Heart left ventricle (tissue), 16 donors: ENCODE measurements at places on chromosomes 12 and 14. TPM values are rescaled to one million over a fixed set of nuclear protein-coding genes. Genes with fewer than 3 reads are reported as not detected.
A peak's percentile ranks its signal among the peaks of the same experiment; 100 is the strongest.

DNA sequence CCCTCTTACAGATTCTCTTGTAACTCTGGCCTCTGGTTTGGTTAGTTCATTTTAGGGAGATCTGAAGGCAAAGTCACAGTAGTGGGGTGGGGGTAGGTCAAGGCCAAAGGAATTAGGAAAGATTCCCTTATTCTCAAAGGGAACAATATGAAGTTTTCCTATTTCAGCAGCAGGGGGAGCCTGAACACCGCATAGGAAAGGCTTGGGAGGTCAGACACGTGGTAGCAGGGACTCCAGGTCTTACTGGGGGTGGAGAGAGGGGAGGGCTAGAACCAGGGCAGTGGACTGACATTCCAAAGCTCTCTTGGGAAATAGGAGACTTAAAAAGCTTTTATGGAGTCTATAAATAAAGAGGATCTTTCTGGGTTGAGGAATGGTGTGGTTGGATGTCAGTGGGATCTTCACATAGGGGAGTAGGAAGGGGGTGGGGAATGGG, 1.3 kb downstream of the ZC3H10 start:
- peak overlapping the region; percentile 95 for H3K27ac ChIP-seq
- H3K27me3 ChIP-seq: no peaks in the 10 kb centered on the region
- no peaks in the 10 kb centered on the region for H3K36me3 ChIP-seq
- DNase-seq: peak; percentile 77

DNA sequence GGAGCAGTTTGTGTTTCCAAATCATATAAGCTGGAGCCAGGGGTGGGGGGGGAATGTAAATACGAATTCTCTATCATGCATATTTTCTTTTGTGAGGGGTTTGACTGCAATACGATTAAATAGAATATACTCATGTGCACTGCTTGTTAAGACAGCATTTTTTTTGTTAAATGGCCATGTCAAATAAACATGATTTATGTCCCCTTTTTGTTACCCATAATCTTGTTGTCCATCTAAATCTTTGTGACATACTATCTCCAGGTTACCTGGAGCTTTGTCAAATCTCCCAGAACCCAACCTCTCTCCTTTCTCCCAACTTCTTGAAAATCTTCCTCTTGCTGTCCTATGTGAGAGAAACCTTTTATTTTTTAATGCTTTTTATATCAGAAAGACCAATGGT, 233.1 kb downstream of the SLC25A21 start:
- no peak overlapping the region for H3K27ac ChIP-seq
- H3K27me3 ChIP-seq: no peaks in the 10 kb centered on the region
- no peaks in the 10 kb centered on the region for H3K4me1 ChIP-seq
- H3K4me3 ChIP-seq: no peak overlapping the region

GRCh38 chr14:51504669-51505068, 147.0 kb upstream of the FRMD6 start:
- H3K36me3 ChIP-seq: no peaks in the 10 kb centered on the region
- DNase-seq: no peak
- H3K4me1 ChIP-seq: peaks cover 9% of the 10 kb centered on the region
- no peak overlapping the region for H3K27ac ChIP-seq
- no peaks in the 10 kb centered on the region for H3K27me3 ChIP-seq
- no peak overlapping the region for H3K4me3 ChIP-seq

DNA sequence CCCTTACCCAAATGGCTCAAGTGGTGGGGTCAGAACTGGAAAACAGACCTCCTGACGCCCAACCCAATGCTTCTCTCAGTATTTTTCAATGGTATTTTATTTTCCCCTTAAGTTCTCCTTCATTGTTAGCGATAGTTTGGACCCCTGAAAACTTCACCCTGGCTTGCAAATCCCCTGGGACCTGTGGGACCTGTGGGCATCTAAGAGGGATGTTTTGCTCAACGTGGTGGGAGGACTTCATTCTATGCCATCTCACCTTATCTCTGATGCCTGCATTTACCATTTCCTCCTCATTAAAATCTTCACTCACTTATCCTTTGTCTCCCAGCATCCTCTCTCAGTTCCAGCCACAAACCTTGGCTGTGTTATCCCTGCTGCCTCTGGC, 59.4 kb upstream of the GZMB start:
- no peak for DNase-seq
- H3K4me1 ChIP-seq: no peaks in the 10 kb centered on the region
- H3K36me3 ChIP-seq: no peaks in the 10 kb centered on the region
- H3K4me3 ChIP-seq: no peak overlapping the region
- H3K27ac ChIP-seq: no peak overlapping the region

GRCh38 chr14:21494902-21495762, 16.0 kb downstream of the METTL3 start:
- DNase-seq: no peak
- no peak overlapping the region for H3K27ac ChIP-seq
- H3K4me1 ChIP-seq: no peaks in the 10 kb centered on the region
- no peaks in the 10 kb centered on the region for H3K27me3 ChIP-seq

Gene ISM2
- not detected for total RNA-seq

Gene CACNB3
- total RNA-seq: 11.2 TPM

DNA sequence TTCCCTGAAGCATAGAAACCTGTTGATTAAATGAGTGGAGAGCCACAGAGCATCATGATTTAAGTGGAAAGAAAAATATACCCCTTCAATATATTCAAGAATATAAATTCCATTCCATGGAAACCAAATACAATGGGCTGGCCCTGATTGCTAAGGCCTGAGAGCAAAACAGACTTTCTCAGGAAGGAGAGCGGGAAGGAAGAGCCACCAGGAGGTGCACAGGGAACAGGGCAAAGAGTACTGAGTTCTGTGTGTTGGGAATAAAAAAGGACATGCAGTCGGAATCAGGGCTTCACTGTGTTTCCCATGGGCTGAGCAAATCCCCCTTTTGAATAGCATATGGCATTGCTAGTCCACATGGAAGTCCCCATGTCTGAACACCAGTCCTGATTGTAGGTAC, 69.7 kb upstream of the PLEKHG3 start:
- no peak for DNase-seq
- no peaks in the 10 kb centered on the region for H3K27me3 ChIP-seq
- no peaks in the 10 kb centered on the region for H3K36me3 ChIP-seq
- no peak overlapping the region for H3K27ac ChIP-seq
- no peaks in the 10 kb centered on the region for H3K4me1 ChIP-seq
- no peak overlapping the region for H3K4me3 ChIP-seq

- no peaks in the 10 kb centered on the region for H3K36me3 ChIP-seq
- H3K27ac ChIP-seq: no peak overlapping the region
- no peak for DNase-seq
- H3K4me1 ChIP-seq: no peaks in the 10 kb centered on the region
These were observed 33.6 kb downstream of the CTSG start for GRCh38 chr14:24542346-24542936.

GRCh38 chr12:3269594-3269993, 192.4 kb downstream of the TSPAN9 start:
- peaks cover 66% of the 10 kb centered on the region for H3K4me1 ChIP-seq
- DNase-seq: no peak
- no peaks in the 10 kb centered on the region for H3K27me3 ChIP-seq
- H3K27ac ChIP-seq: no peak overlapping the region
- H3K36me3 ChIP-seq: peaks cover 3% of the 10 kb centered on the region

Gene MANSC1
- 11.3 TPM for total RNA-seq

Gene SOAT2
- 0.27 TPM for total RNA-seq

DNA sequence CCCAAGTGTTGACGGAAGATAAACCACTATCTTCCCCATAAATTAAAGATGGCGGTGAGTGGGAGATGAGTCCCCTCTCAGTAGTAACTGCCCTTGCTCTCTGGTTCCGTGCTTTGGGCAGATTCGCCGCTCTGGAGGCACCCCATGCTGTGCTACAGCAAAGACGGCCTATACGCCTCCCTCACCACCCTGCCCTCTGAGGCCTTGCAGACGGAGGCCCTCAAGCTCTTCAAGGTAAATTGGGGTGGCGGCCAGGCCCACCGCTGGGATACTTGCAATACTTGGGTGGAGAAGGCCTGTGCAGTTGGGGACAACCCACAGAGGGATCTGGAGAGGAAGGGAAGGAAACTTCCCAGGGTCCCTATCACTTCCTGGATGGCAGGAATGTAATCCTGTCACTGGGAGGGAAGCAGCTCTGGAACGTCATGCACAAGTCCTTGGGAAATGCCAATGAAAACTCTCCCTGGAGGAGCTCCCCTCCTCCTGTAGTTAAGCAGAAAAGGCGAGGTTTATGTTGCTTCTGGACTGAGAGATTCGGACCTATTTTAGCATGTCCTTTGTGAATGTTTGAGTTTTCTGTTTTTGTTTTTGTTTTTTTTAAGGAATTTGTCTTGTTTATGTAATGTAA, 22.8 kb downstream of the PIGH start:
- H3K27me3 ChIP-seq: no peaks in the 10 kb centered on the region
- peaks cover 3% of the 10 kb centered on the region for H3K36me3 ChIP-seq
- no peak overlapping the region for H3K4me3 ChIP-seq
- H3K27ac ChIP-seq: no peak overlapping the region
- no peaks in the 10 kb centered on the region for H3K4me1 ChIP-seq

GRCh38 chr12:92927436-92928281, 1.4 kb downstream of the EEA1 start:
- H3K36me3 ChIP-seq: no peaks in the 10 kb centered on the region
- H3K27ac ChIP-seq: peak overlapping the region; percentile 99
- DNase-seq: no peak
- H3K4me3 ChIP-seq: peak overlapping the region; percentile 68

- H3K36me3 ChIP-seq: no peaks in the 10 kb centered on the region
- H3K4me1 ChIP-seq: no peaks in the 10 kb centered on the region
- no peaks in the 10 kb centered on the region for H3K27me3 ChIP-seq
- no peak overlapping the region for H3K4me3 ChIP-seq
- H3K27ac ChIP-seq: no peak overlapping the region
These were observed 217.9 kb downstream of the PAX9 start for GRCh38 chr14:36879558-36879957.

DNA sequence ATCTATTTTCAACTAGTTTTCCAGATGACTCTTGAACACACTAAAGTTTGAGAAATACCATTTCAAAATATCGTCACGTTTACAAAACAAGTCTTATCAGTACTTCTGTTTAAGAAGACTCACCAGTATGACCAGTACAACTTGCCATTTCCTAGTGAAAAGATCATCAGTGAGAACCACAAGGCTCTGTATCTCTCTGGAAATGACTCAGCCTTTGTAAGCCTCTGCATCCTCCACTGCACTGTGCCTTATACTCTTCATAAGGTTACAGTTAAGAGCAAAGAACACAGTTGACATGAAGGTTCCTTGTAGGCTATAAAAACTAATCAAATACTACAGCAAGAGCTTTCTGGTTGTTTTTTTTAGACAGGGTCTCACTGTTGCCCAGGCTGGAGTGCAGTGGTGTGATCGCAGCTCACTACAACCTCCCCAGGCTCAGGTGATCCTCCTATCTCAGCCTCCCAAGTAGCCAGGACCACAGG, 5.7 kb upstream of the VTI1B start:
- H3K4me1 ChIP-seq: no peaks in the 10 kb centered on the region
- no peaks in the 10 kb centered on the region for H3K36me3 ChIP-seq
- no peak overlapping the region for H3K4me3 ChIP-seq
- DNase-seq: no peak
- no peaks in the 10 kb centered on the region for H3K27me3 ChIP-seq

Gene NKX2-8
- total RNA-seq: not detected

DNA sequence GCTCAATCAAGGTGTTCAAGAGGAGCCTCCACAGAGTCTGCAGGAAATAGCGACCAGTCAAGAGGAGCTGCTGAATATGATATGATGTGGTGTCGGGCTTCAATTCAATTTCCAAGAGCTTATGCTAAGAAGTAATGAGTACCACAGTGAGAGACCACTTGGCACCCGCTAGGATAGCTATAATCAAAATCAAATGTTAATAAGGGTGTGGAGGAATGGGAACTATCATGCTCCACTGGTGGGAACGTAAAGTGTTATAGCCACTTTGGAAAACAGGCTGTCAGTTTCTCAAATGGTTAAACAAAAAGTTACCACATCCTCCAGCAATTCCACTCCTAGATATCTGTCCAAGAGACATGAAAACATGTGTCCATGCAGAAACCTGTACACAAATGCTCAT, 6.7 kb downstream of the POLR3B start:
- DNase-seq: no peak
- no peaks in the 10 kb centered on the region for H3K4me1 ChIP-seq
- no peaks in the 10 kb centered on the region for H3K27me3 ChIP-seq
- H3K27ac ChIP-seq: no peak overlapping the region

Gene KLHL33
- 0.29 TPM for total RNA-seq

Gene PLCZ1
- total RNA-seq: not detected

Gene ISCA2
- 10.8 TPM for total RNA-seq

DNA sequence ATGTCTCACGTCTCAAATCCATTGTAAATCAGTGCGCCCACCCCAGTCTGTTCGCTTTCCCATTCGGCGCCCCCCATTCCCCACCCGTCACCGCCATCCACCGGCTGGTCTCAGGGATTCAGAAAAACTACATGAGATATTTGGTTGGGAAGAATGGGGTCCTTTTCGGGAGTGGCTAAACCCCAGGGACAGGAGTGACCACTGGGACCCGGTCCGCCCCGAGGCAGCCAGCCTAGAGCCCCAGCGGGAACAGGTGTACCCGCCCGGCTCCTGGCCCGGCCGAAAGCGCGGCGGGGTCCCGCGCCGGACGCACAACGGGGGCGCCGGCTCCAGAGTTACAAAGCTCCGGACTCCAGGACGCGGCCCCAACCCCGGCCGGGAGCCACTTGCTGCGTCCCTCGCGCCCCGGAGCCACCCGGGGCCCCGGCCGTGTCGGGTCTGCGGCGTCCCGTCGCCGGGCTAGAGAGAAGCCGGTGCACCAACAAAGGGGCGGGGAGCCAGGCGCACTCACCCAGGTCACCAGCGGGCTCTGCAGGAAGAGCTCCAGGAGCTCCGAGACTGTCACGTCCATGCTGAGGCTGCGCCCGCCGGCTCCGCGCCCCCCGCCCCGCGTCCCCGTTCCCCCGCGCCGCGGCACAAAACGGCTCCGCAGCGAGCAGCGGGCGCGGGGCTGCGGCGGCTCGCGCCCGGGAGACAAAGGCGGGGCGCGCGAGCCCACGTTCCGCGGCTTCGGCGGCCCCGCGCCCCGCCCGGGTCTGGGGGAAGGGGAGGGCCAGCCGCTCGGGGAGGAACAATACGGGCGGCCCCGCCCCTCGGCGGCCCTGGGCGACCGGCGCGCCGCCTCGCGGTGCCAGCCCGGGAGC, at the start of gene CCDC88C:
CCDC88C (minus strand) TSS at position 701 of the 863 bp plus-strand sequence; CDS start at position 571, 130 bp downstream.
- no peaks in the 10 kb centered on the region for H3K36me3 ChIP-seq
- peaks cover 12% of the 10 kb centered on the region for H3K27me3 ChIP-seq
- peaks cover 22% of the 10 kb centered on the region for H3K4me1 ChIP-seq
- peak within 1 kb of the TSS; percentile 68 for H3K27ac ChIP-seq

DNA sequence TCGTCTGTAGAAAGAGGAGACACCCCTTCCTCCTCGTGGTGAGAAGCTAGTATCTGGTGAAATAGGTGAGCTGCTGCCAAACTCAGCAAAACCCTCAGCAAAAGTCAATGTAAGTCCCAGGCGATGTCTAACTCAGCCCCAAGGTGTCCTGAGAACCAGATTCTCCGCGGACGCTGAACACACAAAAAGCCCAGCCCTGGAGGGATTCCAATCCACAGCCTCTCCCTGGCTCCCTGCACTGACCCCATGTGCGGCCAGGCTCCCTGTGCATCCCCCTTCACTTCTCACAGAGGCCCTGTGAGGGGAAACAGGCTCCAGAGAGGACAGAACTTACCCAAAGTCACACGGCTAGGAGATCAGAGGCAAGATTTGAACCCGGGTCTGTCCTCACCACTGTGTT, 81.5 kb downstream of the NINJ2 start:
- DNase-seq: peak; percentile 29
- H3K4me1 ChIP-seq: peaks cover 40% of the 10 kb centered on the region
- no peaks in the 10 kb centered on the region for H3K27me3 ChIP-seq
- no peaks in the 10 kb centered on the region for H3K36me3 ChIP-seq

GRCh38 chr14:73272393-73272792, 35.1 kb downstream of the PAPLN start:
- peaks cover 52% of the 10 kb centered on the region for H3K36me3 ChIP-seq
- no peak for DNase-seq
- H3K4me1 ChIP-seq: peaks cover 15% of the 10 kb centered on the region
- no peak overlapping the region for H3K27ac ChIP-seq
- H3K4me3 ChIP-seq: no peak overlapping the region

GRCh38 chr12:28021704-28022103, 49.2 kb upstream of the PTHLH start:
- no peak overlapping the region for H3K27ac ChIP-seq
- H3K27me3 ChIP-seq: no peaks in the 10 kb centered on the region
